ENCODE measurements at places on chromosomes 6 and 20.

DNA sequence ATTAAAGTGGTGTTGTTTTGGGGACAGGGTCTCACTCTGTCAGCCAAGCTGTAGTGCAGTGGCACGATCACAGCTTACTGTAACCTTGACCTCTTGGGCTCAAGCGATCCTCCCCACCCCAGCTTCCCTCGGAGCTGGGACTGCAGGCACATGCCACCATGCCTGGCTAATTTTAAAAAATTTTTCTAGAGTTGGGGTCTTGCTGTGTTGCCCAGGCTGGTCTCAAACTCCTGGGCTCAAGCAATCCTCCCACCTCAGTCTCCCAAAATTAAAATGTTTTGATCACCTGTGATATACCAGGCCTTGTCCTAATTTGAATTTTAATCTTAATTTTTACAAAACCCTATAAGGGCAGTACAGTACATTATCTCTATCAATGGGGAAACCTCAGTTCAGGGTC is 25.5 kb downstream of the ACOT13 start:
- no peak for DNase-seq

DNA sequence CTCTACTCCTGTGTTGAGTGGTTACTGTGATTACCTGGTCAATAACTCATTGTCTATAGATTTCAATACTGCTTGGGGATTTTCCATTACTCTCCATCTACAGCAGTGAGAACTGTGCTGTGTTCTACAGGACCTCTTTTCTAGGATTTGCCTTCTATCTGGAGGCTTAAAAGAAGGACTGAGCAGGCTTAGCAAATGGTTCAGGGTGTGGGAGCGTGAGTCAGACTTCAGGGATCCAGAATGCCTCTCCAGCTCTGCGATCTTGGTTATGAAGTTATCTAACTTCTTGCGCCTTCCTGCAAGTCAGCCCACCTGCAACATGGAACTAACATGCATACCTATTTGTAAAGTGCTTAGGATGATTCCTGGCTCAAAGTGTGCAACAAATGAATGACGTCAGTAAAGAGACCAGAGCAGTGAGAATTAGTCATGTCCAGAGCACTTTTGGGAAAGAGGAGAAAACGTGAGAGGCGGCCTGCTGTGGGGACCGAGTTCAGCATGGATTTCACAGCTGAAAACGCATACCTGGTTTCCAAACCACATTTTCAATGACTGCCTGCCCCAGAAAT is 610.1 kb upstream of the CDH4 start:
- no peak for DNase-seq

- DNase-seq: no peak
Measured at GRCh38 chr6:36117658-36118549, 12.4 kb upstream of the MAPK13 start.

DNA sequence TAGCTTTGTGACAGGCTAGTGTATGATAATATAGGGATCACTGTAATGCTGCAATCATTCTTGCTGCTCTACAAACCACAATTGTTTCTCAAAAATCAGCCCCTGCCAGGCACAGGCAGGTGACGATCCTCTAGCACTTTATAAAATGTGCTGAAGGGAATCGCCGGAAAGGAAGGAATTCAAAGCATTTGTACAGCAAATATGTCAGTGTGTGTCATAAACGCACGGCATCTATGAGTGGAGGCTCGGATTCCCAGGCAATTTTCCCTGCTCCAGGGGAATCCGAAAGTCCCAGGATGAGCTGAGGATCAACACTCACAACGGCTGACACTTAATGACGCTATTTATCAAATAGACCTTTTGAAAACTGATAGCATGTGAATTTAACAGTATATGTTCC is 1.4 kb downstream of the PHACTR1 start:
- no peak for DNase-seq

DNA sequence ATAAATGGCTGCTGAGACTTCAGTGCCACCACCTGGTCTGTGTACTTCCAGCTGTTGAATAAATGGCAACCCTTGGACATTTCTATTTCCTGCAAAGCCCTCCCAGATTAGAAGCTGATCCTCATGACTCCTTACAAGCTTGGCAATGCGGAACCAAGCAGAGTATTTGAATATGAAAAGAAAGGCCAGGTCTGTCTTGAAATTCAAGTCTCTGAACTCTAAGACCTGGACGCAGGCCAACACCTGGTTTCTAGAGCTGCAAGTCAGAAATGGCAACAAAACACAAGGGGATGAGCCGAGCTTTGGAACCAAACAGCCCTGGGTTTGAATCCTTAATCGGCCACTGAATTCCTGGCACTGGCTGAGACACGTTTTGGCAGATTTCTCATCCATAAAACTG is 353.4 kb downstream of the PTPRT start:
- no peak for DNase-seq

All from islet precursor cell (in vitro differentiated cells).